NCI-H1048 (cell line): ENCODE measurements at places on chromosomes 5 and 9.

- no peak for DNase-seq
Observed at GRCh38 chr5:176538230-176538988, 1.2 kb upstream of the RNF44 start.

- DNase-seq, result no peak
Observed at GRCh38 chr9:131252120-131252519, 24.2 kb downstream of the FAM78A start.

GRCh38 chr5:5887833-5888232 lies 465.4 kb downstream of the ICE1 start:
- no peak for DNase-seq

DNA sequence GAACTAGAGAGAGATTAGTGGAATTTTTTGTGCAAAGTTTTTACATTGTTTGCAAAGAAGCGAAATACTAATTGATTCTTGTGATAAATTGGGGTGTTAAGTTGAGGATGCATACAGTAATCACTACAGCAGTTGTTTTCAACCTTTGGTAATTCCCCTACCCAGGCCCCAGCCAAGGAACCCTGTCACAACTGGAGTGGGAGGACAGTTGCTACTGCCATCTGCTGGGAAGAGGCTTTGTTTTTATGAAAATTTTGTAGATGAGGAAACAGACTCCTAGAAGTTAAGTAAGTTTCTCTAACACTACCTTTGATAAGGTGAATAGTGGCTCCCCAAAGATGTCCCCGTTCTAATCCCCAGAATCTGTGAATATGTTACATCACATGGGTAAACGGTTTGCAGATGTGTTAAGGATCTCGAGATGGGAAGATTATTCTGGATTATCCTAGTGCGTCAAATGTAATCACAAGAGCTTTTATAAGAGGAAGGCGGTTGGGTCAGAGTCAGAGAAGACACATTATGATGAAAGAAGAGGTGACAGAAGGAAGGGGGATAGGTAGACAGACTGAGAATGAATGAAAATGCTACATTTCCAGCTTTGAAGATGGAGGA lies 34.0 kb upstream of the PPP1R2B start:
- DNase-seq, result no peak

DNA sequence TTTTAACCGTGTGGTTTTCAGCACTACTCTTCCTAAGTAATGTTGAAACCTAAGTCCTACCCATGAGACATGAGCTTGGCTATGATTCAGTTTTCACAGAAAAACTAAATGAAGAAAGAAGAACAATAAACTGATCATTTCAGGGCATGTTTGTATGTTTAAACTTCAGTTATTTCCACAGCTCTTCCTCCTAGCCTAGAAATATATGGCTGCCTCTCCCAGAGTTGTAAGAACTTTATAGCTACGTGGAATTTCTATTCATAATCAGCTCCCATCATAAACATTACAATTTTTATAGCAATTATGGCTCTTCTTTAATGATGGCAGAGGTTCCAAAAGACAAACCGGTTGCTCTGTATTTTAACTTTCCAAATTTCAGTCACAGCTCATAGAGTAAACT lies 314.7 kb upstream of the ADAMTSL1 start:
- no peak for DNase-seq

GRCh38 chr5:149161026-149161687 lies 19.9 kb downstream of the ABLIM3 start:
- DNase-seq, result no peak

DNA sequence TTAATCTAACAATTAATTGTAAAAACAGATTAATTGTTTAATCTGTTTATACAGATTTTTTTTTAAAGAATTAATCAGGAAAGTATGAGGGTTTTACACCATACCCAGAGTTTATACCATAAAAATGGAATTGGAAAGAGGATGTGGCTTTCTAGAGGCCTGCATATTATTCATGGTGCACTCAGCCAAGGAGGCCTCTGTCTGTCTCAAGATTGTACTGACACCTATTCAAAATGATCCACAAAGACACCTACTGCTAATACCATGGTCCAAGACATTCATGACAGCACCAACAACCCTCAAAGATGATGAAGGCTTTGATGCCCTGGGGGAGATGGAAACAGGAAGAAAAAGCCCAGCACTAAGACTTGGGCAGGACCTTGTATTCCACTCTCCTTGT lies 58.1 kb upstream of the MAST4 start:
- DNase-seq, result no peak

GRCh38 chr9:131043087-131043486 lies 34.1 kb downstream of the LAMC3 start:
- no peak for DNase-seq

- no peak for DNase-seq
Observed at GRCh38 chr9:116550696-116551436, 136.2 kb upstream of the TRIM32 start.

GRCh38 chr9:22097707-22098106 lies 88.6 kb upstream of the CDKN2B start:
- DNase-seq, result no peak

- DNase-seq, result no peak
Observed at GRCh38 chr9:130041648-130042405, 1.2 kb downstream of the FNBP1 start.

- no peak for DNase-seq
Observed at GRCh38 chr9:80797831-80798688, 891.3 kb downstream of the TLE1 start.

DNA sequence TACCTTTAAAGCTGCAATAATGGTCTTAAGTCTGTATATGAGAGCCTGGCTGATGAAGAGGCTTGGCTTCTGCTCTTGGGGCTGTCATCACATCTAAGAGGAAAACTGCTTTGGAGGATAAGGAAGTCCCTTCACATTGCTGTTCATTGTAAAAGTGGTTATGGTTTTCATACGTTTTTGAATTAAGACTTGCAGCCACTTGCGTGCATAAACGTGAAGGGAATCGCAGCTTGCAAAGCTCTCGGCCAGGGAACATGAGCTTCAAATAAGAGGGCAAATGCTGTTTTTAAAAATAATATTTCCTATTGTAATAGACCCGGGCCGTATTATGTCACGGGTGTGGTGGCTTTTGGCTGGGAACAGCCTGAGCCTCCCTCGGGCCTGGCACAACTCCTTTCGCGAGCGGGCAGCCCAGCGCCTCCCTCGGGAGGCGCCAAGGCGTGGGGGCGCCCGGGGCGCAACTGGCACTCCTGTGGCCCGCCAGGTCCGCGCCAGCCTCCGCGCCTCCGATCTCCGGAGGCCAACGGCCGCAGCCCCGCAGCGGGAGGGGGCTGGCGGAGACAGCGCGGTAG lies 538 bp upstream of the ARHGEF28 start:
- no peak for DNase-seq

DNA sequence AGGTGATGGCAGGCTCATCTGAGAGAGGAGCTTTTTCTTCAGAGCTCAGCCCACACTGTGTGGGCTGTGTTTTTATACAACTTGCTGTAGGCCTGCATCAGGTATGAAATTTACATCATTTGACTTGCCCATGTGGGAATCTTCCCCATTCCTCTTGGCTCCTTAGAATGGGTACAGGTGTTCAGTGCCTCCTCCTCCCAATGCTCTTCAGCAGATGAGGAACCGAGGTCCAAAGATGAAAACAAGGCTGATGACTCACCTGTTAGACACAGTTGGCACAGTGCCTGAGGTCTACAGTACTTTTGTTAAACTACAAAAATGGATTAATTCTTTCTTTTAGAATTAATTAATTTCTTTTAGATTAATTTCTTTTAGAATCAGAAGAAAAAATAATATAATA lies 20.8 kb downstream of the PAPPA start:
- no peak for DNase-seq
